ENCODE measurements at places on chromosomes 12 and 14.
A peak's percentile ranks its signal among the peaks of the same experiment; 100 is the strongest.

GRCh38 chr12:40794087-40794486 lies 101.8 kb downstream of the CNTN1 start:
- no peak for DNase-seq

DNA sequence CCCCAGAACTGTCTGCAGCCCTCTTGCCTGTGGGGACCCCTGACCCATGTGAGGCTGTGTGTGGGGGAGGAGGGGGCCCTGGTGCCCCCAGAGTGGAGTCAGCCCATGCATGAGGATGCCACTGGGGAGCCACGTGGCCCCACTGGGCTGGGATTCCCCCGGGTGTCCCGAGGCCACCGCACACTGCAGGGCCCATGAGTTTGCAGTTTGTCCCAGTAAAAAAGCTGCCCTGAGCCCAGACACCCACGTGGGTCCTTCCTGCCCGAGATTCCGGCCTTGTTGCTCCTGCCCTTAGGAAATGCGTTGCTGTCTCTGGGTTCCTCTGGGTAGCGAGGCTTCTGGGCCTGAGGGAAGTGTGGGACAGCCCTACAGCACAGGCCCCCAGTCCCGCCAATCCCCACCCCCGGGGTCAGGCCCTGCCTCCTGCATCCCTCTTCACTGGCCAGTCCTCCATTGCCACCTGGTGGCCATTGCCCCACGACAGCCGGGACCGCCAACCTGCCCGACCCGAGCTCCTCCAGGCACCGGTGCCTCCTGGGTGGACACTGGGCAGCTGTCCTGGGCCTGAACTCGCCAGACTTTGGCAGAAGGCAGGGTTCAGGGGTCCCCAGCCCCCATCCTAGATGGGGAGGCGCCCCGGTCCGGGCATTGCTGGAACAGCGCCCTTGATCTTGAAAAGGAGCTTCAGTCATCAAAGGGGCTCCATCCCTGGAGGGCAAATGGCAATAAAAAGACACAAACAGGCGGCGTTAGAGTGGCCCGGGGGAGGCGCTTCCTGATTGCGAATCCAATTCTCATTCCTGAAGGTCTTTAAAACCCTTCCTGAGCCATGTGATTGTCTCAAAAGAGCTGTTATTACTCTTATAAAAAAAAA lies 15.6 kb upstream of the C14orf180 start:
- DNase-seq = peak; percentile 43

- no peak for DNase-seq
Measured at GRCh38 chr12:90979951-90980350, 24.8 kb downstream of the EPYC start.

DNA sequence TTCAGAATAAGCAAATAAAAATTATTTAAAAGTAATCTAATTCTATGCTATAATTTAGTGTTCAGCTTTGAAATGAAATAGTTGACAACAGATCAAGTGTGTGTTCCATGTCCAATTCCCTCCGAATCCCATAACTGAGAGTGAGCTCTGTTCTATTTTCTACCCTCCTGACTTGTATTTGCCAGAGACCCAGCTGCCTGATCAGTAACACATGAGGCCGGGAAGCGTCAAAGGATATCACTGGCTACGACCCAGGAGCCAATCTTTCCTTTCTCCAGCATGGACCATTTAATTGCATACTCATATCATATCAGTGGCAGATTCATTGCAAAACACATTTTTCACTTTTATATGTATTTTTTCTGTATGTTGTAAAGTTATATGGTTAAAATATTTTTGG lies 108.8 kb upstream of the TSPAN8 start:
- DNase-seq = no peak

- no peak for DNase-seq
Measured at GRCh38 chr14:105294142-105294597, 6.6 kb downstream of the BRF1 start.
